ENCODE measurements at places on chromosomes 3 and 15. TPM values are rescaled to one million over a fixed set of nuclear protein-coding genes. Genes with fewer than 3 reads are reported as not detected.

- no peak for DNase-seq
Observed at GRCh38 chr15:48177383-48177765, 721 bp downstream of the MYEF2 start.

- DNase-seq = no peak
Observed at GRCh38 chr3:3665961-3666640, 133.1 kb upstream of the LRRN1 start.

GRCh38 chr3:103906304-103906703 is 1460.4 kb upstream of the ALCAM start:
- no peak for DNase-seq

DNA sequence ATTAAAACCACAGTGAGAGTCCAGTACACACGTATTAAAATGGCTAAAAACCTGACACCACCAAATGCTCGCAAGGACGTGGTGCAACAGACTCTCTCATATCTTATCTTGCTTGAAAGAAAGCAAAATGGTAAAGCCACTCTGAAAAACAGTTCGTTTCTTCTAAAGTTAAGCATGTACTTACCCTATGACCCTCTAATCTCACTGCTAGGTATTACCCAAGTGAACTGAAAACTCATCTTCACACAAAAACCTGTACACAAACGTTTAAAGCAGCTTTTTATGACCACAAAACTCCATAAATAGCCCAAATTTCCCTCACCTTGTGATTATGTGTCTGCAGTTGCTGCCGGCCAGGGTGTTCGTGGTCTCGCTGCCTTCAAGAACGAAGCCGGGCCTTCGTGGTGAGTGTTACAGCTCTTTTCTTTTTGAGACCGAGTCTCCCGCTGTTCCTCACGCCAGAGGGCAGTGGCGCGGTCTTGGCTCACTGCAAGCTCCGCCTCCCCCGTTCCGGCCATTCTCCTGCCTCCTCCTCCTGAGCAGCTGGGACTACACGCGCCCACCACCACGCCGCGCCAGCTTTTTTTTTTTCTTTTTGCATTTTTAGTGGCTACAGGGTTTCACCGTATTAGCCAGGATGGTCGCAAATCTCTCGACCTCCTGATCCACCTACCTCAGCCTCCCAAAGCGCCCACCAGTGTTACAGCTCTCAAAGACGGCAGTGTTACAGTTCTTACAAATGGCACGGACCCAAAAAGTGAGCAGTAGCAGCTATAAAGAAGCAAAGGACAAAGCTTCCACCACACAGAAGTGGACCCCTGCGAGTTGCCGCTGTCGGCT is 165.4 kb downstream of the TJP1 start:
- DNase-seq = no peak

DNA sequence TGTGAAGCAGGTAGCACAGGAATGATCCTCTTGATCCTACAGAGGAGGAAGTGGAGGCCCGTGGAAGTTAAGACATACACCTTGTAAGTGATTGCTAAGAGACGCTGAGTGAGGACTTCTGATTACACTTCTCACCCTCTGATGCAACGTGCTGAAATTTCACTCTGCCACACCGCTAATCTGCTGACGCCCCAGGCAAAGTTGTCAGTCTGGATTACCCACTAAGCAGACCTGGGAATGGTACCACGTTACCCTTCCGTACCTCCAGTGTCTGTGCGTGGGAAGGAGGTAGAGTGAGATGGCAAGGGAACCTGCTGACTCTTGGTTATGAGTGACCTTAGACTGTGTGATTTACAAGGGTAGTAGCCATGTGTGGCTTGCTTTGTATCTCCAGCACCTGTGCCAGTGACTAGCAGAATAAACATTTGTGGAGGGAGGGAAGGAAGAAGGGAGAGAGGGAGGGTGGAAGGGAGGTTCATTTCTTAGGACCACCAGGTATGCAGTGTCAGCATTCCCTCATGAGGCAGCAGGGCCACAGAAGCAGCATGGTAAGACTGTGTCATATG is 115.0 kb downstream of the ALDH1A2 start:
- no peak for DNase-seq

The MYH15 gene
- under 0.01 TPM for total RNA-seq

The WNT7A gene
- 0.73 TPM for total RNA-seq

The MORC1 gene
- not detected for total RNA-seq

The SIDT1 gene
- 3.8 TPM for total RNA-seq
